ENCODE measurements at places on chromosomes 5 and 9.

- DNase-seq: no peak
Observed at GRCh38 chr5:180471866-180472265, 22.3 kb upstream of the CNOT6 start.

- DNase-seq: no peak
Observed at GRCh38 chr9:126721564-126721981, 83.3 kb upstream of the ZBTB43 start.

DNA sequence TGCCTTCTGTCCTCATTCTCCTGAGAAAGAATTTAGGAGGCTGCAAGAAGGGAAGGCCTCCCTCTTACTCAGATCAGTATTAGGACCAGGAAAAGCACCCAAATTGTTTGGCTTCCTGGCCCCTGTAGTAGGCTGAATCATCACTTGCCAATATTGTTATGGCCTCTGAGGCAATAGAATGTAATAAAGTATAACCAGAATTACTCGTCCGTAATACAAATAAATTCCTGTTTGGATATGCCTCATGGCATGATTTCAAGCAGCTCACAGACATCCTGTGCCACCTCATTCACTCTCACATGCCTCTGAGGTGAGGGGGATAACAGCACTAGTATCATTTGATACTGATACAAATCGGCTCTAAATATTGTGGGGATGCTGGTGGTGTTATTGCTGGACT, 427.3 kb downstream of the ISL1 start:
- DNase-seq: no peak

DNA sequence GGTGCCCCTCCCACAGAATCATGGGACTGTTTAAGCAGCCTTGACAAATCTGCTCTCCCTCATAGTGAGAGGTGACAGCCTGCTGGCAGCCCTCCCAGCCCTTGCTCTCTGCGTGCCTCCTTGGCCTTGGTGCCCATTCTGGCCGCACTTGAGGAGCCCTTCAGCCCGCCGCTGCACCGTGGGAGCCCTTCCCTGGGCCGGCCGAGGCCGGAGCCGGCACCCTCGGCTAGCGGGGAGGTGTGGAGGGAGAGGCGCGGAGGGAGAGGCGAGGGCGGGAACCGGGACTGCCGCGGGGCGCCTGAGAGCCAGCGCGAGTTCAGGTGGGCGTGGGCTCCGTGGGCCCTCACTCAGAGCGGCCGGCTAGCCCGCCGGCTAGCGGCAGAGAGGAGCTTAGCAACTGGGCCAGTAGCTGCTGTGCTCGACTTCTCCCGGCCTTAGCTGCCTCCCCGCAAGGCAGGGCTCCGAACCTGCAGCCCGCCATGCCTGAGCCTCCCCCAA, 125.9 kb upstream of the MYO10 start:
- DNase-seq: no peak

DNA sequence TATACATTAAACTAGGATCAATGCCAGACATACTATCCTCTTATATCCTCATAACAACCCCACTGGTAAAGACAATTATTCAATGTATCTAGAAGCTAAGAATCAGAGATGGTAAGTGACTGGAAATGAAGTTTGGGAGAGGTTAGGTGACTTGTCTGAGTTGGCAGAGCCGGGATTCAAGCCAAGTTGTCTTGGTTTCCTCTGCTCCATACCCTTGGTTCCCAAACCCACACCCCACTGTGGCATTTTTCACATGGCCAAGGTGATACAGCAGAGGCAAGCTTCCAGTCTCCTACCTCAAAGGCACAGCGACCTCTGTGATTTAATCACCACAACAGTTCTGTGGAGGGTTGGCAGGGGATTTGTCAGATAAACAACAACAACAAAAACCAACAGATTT, 34.7 kb upstream of the ADRB2 start:
- DNase-seq: no peak

DNA sequence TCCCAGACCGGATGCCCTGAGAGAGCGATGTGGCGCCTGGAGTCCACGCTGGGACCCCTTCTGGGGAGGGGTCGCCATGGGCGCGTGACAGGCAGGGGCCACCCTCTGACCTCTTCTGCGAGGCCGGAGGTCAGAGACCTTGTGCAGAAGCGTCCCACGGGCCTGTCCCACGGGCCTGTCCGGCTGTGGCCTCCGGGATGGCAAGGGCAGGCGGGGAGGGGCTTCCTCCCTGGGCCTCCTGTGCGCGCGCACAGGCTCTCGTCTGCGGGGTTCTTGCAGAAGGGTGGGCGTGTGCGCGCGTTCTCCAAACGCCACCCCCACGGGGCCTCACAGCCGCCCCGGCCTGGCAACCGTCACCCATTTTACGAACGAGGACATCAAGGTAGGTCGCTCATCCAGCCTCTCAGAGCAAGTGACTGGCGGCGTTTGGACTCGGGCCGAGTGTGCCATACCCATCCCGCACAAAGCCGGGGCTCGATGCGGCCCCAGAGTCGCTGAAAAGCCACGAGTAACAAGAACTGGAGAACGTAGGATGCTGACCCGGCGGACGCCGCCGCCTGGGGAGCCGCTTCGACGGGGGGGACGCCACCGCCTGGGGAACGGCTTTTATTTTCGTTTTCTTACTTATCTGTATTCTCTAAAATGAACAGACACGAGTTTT, 897 bp downstream of the AHRR start:
- DNase-seq: no peak

DNA sequence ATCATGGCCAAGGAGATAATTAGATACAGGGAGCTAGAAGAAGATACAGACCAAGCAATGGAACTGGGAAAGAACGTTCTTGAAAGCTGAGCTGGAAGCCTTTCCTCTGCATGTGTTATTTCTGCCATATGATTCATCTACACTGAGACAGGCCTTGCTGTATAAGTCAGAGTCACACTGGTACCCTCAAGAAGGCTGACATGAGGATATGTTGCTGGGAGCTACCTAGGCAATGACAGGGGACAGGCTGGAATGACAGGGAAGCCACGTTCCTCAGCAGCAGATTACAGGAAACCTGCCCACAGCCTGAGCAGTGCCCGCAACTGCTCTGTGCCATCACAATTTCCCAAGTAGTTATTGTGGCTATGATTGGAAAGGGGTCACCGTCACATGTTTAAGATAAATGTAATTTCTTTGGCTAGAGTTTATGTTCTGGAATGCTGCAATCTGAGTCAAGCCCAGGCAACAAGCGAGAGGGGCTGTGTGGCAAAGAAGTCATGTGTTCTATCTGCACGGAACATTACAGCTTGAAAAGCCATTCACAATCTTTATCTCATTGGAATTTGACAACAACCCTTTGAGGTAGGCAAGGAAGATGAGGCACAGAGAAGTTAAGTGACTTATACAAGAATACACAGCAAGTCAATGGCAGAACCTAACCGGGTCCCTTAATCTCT, 108.2 kb downstream of the TTLL11 start:
- no peak for DNase-seq

DNA sequence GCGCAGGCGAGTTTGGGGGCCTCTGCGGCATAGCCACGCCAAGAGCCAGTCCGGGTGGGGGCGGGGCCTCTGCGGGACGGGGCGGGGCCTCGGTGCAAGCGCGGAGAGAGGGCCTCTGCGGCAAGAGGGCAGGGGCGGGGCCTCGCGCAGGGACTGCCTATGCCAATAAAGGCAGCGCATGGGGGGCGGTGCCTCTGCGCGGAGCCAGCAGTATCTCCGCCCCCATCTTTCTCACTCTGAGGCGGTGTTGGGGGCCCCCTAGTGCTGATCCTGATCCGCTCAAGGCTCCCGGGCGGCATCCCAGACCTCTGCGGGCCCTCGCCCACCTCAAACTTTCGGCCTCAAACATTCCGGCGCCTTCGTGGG, 9.2 kb upstream of the GPRIN1 start:
- peak; percentile 56 for DNase-seq

DNA sequence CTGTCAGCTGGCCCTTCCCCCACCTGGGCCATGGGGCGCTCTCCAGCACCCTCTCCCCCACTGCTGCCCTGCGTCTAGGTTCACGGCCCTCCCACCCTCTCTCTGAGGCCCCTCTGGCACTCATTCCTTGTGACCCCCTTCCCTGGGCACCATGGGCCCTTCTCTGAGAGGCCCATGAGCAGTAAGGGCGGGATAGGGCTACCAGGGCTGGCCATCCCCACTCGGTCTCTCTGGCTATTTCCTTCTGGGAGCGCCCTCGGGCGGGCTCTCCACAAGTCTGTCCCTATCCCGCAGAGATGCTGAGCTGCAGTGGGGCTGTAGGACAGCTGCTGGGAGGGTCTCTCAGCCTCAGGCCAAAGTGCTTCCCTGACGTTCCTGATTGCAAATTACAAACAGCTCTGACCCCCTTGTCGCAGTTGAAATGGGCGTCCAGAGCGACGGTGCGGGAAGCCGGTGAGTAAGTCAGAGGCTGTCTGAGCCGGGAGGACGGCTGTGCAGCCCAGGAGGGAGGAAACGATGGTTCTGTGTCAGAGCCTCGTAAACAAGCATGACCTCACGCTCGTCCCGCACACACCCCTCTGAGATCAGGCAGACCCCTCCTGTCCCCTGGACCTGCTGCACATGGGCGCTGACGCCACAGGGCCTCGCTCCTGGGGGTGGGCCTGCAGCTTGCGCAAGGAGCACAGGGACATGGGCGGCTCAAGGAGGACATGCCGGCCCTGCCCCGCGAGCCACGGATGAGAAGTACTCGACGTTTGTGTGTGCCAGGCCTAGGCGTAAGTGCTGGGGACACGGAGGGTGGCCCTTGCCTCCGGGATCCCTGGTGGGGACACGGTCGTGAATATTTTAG, 36.3 kb upstream of the GFPT2 start:
- DNase-seq: no peak

DNA sequence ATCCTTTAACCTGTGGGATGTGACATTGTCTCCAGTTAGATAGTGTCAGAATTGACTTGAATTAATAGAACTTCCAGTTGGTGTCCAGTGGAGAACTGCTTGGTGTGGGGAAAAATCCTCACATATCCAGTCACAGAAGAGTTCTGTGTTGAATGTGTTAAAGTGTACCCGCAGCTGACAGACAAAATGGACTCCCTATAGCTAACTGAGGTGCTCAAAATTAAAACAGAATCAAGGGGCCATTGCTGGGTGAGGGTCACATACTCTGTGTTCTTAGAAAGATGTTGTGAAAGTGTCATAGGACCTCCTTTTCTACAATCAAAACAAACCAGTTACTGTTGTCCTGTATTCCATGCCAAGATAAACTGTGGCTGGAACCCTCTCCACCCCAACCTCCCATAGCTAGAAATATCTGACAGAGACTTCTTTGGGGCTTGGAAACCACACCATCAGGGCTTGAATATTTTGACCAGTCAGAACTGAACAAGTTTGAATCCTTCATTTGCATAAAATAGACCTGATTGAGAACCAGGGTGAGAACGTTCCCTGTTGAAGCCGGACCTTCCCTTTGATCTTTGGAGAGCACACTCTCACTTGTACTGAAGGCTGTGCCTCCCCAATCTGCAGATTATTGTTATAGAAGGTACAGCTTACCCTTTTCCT, 164.0 kb upstream of the ZNF608 start:
- DNase-seq: no peak

DNA sequence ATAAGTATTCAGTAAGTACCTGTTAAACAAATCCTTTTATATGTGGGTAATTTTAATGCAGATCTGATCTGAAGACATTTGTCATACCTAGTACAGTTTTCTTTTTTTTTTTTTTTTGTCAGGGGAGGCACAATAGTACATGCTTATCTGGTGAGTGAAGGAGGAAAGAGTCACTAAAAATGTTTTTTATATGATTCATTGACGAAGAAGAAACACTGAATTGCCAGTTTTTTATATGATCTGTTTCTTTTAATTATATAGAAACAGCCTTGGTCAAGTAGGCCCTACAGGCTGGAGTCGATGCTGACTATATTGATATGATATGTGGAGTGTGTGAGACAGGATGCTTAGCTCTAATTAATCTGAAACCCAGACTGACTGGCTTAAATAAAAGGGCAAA, 315.2 kb downstream of the PSAT1 start:
- no peak for DNase-seq

DNA sequence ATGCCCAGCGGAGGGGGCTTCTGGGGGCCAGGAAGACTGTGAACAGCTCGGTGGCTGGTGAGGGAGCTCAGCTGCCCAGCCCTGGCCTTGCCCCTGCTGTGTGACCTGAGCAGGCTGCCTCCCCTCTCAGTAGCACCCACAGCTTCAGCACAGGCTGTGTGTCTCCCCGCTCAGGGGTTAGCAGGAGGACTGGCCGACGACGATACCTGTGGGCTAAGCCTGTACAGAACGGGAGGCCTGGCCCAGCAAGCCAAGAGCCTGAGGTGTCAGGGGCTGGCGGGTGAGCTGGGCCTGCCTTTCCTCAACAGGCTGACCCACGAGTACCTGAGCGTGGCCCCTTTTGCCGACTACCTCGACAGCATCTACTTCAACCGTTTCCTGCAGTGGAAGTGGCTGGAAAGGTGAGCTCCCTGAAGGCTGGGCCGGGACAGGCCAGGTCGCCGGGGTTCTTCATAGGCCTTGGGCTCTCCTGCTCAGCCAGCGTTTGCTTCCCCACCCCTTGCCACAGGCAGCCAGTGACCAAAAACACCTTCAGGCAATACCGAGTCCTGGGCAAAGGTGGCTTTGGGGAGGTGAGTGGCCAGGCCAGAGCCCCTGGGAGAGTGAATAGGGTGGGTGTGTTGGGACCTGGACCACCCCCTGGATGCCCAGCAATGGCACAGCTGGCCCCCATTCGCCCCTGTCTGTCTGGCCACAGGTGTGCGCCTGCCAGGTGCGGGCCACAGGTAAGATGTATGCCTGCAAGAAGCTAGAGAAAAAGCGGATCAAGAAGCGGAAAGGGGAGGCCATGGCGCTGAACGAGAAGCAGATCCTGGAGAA, 6.6 kb downstream of the GRK6 start:
- DNase-seq: no peak

GRCh38 chr9:93951655-93952118, 3.5 kb downstream of the BARX1 start:
- no peak for DNase-seq

GRCh38 chr5:172859966-172860365, 25.9 kb downstream of the ERGIC1 start:
- DNase-seq: no peak

- no peak for DNase-seq
Observed at GRCh38 chr5:5320062-5320805, 102.2 kb upstream of the ICE1 start.

GRCh38 chr9:99358668-99359067, 136.6 kb downstream of the SEC61B start:
- DNase-seq: no peak

- no peak for DNase-seq
Observed at GRCh38 chr9:131441441-131441840, 47.6 kb downstream of the PRRC2B start.
